ENCODE measurements at places on chromosomes 1 and 21.

DNA sequence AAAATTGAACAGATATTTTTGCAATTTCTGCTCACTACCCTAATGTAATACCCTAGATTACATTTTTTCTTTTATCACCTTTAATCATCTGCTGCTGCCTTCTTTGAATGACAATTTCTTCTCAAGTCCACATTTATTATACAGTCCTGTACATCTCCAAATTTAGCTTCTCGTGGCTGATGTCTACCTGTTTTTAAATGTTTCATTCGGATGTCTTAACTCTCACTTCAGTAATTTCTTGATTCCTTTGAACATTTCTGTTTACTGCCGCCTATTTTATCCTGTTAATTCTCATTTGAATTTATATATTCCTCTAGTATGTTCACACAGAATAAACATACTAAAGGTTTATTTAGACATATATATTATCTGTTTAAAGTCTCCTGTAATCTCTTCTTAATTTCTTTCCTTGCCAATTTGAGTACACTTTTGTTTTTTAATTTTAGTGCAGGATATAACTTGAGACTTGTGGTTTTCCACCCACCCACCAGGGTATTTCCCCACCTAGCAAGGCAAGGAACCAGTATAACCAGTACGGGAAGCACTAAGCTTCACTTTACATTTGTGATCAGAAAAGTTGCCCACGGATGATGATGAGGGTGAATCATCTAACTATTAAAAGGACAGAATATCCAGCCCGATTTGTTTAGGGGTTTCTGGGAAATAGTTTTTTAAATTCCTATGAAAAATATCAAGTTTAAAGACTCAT lies 12.7 kb downstream of the INSL5 start:
- no peak for DNase-seq

GRCh38 chr1:78536427-78536826 lies 45.7 kb downstream of the PTGFR start:
- no peak for DNase-seq

DNA sequence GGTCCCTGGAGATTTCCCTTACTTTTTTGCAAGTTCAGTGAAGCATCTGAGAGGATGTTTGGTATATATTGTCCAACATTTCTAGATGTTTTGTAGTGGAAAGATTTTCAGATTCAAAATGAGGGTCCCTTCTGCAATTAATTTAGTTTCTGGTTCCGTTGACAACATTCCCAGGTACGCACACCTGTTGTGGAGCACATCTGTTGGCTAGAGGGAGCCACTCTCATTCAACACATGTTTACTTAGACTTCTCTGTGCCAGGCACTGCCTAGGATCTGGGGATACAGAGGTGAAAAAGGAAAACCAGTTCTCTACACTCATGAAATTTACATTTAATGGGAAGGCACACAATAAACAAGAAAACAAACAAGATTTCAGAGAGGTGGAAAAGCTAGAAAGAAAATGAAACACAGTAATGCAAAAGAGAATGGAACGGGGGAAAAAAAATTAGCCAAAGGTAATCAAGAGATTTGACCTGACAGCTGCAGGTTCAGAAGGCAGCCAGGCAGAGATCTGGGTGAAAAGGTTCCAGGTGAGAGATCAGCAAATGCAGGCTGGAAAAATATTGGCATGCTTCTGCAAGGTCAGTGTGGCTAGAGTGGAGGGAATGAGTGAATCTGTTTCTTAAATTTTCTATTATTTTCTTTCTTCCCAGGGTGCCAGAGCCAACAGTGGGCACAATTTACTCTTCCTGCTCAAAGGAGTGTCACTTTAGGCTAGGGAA lies 48.4 kb upstream of the KAZN start:
- no peak for DNase-seq

DNA sequence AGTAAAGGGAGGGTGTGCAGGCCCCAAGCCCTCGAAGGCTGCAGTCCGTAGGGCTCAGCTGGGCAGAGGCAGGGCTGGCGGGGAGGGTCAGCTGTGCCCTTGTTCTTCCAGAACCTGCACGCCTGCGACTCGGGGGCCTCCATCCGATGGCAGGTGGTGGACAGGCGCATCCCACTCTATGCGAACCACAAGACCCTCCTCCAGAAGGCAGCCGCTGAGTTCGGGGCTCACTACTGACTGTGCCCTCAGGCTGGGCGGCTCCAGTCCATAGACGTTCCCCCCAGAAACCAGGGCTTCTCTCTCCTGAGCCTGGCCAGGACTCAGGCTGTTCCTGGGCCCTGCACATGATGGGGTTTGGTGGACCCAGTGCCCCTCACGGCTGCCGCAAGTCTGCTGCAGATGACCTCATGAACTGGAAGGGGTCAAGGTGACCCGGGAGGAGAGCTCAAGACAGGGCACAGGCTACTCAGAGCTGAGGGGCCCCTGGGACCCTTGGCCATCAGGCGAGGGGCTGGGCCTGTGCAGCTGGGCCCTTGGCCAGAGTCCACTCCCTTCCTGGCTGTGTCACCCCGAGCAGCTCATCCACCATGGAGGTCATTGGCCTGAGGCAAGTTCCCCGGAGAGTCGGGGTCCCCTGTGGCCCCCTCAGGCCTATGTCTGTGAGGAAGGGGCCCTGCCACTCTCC lies 13.6 kb upstream of the LRRC3 start:
- no peak for DNase-seq

- DNase-seq, result no peak
Measured at GRCh38 chr21:30117631-30118030, 49.0 kb downstream of the CLDN17 start.

- no peak for DNase-seq
Measured at GRCh38 chr1:209095627-209096595, 487.6 kb upstream of the CAMK1G start.

DNA sequence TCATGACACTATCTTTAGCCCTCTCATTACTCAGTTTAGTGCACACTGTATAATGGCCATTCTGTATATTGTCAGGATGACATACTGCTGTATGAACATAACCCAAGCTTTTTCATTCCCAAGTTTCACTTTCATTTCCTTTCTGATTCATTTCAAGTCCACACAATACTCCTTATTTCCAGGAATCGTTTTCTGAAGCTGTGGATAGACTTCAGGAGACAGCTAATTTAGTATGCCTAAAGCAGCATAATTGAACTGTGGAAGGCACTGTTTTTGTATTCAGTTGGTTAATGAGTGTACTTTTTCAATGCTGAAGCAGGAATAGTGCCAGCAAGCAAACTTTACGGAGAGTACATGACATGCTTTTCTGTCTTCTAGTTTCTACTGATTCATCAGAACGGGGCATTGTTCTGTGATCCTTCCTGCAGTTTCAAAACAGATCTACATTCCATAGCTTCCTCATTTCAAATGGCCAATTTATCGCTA lies 578.5 kb upstream of the ZP4 start:
- DNase-seq, result no peak

GRCh38 chr1:11355559-11356475 lies 82.8 kb downstream of the UBIAD1 start:
- DNase-seq, result peak; percentile 80

GRCh38 chr1:33791251-33791650 lies 72.6 kb upstream of the HMGB4 start:
- no peak for DNase-seq

DNA sequence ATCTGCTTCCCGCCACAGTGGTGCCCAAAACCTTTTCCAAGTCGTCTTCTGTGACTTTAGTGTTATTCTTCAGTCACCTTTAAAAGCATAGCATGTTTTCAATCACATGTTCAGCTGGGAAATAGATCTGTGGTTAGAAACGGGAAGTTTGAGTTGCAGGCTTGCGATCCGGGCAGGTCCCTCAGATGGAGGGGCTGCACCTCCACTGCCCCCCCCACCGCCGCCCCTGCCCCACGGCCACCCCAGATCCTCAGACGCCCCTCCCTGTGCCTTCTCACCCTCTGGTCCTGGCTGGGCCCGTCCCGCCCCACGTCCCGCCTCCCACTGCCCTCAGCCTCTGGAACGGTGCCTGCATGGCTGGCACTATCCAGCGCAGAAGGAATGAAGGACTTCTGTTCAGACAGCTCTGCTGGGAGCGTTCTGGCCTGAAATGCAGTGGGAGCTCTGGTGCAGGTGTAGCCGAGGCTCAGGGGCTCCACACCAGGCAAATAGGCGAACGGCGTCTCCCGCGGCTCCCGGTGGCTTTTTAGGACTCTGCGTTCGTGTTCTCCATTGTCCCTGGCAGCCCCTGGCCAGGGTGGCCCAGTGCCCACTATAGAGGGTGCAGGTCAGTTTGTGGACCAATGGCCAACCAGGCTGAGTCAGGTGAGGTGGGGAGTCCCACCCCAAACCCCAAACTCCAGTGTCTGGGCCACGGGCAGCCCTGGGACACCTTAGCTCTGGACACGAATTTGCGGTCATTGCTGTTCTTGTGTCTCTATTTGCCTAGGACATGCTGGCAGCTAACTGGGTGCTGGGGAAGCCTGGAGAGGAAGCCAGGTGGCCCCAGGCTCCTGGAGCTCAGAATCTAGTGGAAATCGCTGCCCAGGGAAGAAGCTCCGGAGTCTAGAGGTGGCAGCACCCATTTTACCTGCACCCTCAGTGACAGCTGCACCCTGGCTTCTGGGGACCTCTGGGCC lies 67.1 kb downstream of the FAAP20 start:
- DNase-seq, result no peak

DNA sequence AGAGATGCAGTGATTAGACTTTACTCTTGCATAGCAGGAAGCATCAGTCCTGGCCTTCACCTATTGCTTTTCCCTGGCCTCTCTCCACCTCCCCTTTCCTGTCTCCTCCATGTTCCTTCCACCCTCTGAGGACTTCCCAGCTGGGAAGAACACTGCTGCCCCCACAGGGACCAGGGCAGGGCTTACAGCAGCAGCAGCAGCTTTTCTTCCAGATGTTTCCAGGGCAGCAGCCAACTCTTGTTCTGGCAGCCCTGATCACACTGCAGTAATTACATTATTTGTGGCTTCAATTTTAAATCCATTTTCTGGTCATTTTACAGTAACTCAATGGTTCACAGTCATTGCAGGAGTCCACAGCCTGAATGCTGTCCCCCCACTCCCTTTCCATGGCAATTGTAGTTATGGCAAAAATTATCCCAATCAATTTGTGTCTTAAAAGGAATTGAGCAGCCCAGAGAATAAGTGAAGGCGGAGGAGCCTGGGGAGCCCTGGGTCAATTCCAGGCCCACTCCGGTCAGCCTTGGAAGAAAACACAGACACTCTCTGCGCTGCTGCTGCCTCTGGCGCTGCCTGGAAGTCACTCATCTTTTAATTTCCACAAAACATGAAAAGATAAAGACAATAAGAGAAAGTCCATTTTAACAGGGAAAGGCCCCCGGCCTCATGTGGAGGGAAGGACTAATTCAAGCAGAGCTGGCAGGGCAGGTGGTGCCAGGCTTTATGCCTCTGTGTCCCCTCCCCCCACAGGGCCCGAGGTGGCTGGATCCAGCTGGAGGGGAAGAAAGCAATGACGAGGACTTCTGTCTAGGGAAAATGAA lies 148.6 kb downstream of the GRIK3 start:
- no peak for DNase-seq

- no peak for DNase-seq
Measured at GRCh38 chr1:196027127-196027526, 581.1 kb downstream of the KCNT2 start.

DNA sequence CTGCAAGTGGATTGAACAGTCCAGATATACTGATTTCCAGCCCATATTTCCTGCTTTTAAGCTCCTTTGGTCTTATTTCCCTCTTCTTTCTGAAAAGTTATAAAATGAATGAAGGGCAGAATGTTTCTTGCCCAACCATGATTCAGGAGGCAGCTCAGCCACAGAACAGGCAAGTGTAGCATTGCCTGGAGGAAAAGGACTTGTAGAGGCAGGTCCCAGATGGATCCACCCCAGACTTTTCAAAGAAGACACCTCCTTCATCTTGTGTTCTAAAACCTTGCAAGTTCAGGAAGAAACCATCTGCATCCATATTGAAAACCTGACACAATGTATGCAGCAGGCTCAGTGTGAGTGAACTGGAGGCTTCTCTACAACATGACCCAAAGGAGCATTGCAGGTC lies at the start of gene CLCA2:
Gene CLCA2 (plus strand): TSS at position 299 of the 400 bp plus-strand sequence. CDS start 77 bp downstream, at position 376.
- no peak for DNase-seq

- DNase-seq, result no peak
Measured at GRCh38 chr1:101237229-101237837, 514 bp downstream of the S1PR1 start.

GRCh38 chr21:26782331-26782730 lies 62.9 kb downstream of the ADAMTS1 start:
- no peak for DNase-seq

DNA sequence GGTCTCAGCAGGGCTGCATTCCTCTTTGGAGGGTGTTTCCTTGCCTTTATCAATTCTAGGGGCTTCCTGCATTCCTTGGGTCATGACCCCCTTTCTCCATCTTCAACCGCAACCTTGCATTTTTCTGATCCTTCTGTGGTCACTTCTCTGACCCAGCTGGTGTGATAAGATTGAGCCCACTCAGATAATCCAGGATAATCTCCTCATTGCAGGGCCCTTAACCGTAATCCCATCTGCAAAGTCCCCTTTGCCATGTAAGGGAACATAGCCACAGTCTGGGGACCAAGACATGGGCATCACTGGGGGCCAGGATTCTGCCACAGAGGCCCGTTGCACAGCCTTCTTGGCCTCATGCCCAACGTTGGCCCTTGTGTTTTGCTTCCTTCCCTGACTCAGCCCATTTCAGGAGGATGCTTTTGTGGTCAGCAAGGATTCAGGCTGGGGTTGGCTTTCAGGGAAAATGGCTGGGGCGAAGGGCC lies 35.0 kb upstream of the IL19 start:
- no peak for DNase-seq

GRCh38 chr1:207004931-207005830 lies 27.4 kb downstream of the C1orf116 start:
- peak; percentile 5 for DNase-seq

GRCh38 chr1:163439471-163439870 lies 117.7 kb downstream of the NUF2 start:
- no peak for DNase-seq

GRCh38 chr1:210625715-210626114 lies 297.0 kb downstream of the HHAT start:
- no peak for DNase-seq

GRCh38 chr1:72100771-72101170 lies 181.6 kb downstream of the NEGR1 start:
- DNase-seq, result no peak

DNA sequence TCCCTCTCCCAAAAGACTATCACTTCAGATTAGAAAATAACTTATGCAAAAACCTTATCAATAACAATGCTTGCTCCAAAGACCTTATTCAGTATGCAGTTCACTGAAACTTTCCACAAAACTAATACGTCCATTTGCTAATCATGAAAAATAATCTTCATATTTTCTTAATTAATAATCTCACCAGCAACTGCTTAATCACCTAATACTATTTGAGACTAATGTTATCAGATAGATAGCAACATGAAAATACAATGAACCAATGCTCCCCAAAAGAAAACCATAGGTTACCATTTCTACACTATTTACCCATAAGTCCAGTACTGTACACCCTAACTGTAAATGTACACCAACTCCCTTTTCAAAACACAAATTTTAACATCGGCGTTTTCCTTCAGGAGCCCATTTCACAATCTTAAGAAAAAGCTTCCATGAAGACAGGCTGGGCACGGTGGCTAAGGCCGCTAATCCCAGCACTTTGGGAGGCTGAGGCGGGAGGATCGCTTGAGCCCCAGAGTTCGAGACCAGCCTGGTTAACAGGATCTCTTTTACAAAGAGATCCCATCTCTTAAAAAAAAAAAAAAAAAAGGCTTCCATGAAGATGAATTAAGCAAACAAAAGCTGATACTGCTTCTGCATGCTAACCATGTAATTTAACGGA lies 1.7 kb downstream of the GNB1 start:
- no peak for DNase-seq

Data from NCI-H1436 treated with DMSO at 0.1 percent for 48 hours (cell line).